ENCODE measurements at places on chromosomes 16 and 17.

GRCh38 chr17:74711058-74711824 is 1.5 kb downstream of the CD300LF start:
- DNase-seq = no peak

DNA sequence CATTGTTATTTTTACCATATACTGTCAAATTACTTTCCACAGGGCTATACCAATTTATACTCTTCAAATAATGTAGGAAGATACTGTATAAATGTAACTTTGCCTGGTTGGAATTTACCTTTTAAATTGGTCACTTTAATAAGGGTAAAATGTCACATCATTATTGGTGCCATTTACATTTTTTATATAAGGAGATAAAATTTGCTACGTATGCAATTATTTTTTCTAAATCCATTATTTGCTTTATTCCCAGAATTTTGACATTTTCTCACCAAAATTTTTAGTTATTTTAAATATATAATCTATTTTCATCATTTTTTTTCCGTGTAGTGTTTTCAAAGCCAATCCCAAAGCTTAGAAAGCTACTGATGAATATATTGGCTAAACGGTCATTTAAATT is 664.7 kb downstream of the KCNJ2 start:
- no peak for DNase-seq

DNA sequence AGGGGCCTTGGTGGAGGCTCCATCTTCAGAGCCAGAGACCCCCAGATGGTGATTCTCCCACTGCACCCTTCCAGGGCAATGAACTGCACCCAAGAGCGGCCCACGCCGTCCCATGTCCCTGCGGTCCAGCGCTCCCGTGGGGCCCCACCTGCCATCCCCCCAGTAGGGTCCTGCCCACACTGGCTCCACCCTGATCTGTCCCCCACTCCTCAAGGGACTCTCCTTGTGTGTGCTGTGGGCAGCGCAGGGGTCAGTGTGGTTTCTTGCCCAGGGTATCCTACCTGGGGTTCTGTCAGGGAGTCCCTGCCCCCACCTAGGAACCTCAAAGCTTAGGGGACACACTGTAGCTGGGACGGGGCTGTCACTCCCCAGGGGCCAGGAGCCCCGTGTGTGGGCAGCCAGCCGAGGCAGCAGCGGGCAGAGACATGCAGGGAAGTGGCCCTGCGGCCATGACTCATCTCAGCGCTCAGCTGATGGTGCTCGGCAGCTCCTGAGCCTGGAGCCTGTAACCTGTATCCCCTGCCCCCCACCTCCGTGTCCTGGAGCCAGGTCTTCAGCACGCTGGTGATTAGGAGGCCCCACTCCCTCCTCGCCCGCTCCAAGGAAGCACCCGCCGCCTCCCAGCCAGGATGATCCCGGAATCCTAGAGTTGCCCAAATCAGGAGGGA is 35.7 kb upstream of the SSTR5 start:
- DNase-seq = no peak

- DNase-seq = no peak
Observed at GRCh38 chr16:23248261-23249194, 53.6 kb upstream of the SCNN1B start.

GRCh38 chr17:45132572-45133463 is 503 bp upstream of the PLCD3 start:
- DNase-seq = peak; percentile 75

DNA sequence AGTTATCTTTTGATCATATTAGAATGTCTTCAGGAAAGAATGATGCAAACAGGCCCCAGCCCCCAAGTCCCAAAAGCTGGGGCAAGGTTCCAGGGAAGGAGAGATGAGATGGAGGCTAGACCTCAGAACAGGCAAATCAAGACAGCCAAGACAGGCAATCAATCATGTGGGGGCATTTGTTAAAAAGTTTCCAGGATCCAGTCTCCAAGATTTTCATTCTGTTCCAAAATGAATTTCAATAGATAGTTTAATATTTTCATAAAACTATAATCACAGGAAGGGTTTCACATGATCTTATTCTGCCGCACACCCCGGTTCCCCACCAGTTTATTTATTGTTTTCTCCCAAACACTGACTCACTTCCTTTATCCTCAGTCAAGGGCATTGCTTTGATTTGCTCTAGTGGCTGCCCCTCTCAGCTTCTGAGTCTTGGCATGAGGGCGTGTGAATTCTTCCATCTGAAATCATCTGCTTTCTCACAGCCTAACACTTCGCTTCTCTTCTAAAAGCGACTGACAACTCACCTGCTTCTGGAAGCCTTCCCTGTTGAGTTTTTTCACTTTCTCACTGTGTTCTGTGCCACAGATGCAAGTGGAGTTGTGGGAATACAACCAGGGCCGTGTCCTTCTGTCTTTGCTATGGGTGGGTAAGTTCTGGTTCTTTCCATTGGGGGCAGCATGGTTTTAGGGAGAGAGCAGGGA is 12.2 kb upstream of the TERF2 start:
- DNase-seq = no peak
